B cell (primary cell): ENCODE measurements at places on chromosomes 2 and 18. TPM values are rescaled to one million over a fixed set of nuclear protein-coding genes. Genes with fewer than 3 reads are reported as not detected.

The DOK6 gene
- not detected in 2 replicates for total RNA-seq

The STK39 gene
- 14.6 and 15.0 TPM in 2 replicates for total RNA-seq

The SDC1 gene
- total RNA-seq = not detected in 2 replicates

The SATB2 gene
- total RNA-seq = 0.49 and 0.61 TPM in 2 replicates

The ABHD1 gene
- 0.73 and 1.5 TPM in 2 replicates for total RNA-seq

The ACADL gene
- not detected in 2 replicates for total RNA-seq

The TLX2 gene
- 0.19 TPM in 1 of 2 replicates, not detected in the other for total RNA-seq

The COLEC12 gene
- total RNA-seq = not detected in 2 replicates

The EIF4E2 gene
- 66.7 and 67.0 TPM in 2 replicates for total RNA-seq

The ZAP70 gene
- total RNA-seq = 3.4 and 4.4 TPM in 2 replicates

The SERPINB8 gene
- 22.1 and 26.2 TPM in 2 replicates for total RNA-seq

The RNMT gene
- 54.3 and 57.8 TPM in 2 replicates for total RNA-seq

The PJVK gene
- 4.0 and 7.9 TPM in 2 replicates for total RNA-seq

The GALR1 gene
- not detected in 2 replicates for total RNA-seq

The NEU4 gene
- total RNA-seq = 0.29 TPM in 1 of 2 replicates, not detected in the other

The CD28 gene
- total RNA-seq = 0.10 and 0.37 TPM in 2 replicates

The SERPINB13 gene
- total RNA-seq = not detected in 2 replicates

The DAW1 gene
- total RNA-seq = not detected in 2 replicates

The ASB1 gene
- 50.7 and 51.7 TPM in 2 replicates for total RNA-seq

The VIL1 gene
- total RNA-seq = not detected in 2 replicates

The ASPRV1 gene
- 0.68 and 1.1 TPM in 2 replicates for total RNA-seq

The STAT4 gene
- total RNA-seq = 58.9 and 62.1 TPM in 2 replicates
